ENCODE measurements at places on chromosomes 2 and 18.
A peak's percentile ranks its signal among the peaks of the same experiment; 100 is the strongest.

DNA sequence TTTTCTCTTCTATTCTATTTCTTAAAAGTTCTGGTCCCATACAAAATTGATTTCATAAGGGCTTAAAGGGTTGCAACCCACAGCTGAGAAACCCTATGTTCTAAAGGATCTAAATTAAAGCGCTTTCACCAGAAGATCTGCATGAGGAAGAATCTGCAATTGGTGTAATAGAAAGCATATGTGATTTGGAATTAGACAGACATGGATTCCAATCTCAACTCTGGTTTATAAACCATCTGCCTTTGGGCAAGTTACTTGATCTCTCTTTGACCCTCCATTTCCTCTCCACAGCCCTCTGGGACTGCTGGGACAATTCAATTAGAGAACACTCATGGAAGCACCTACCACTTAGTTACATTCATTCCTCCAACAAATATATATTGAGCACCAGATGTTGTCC is 178.7 kb downstream of the ANTXR1 start:
- DNase-seq, result no peak

GRCh38 chr2:96963316-96963715 is 23.1 kb downstream of the FAM178B start:
- no peak for DNase-seq

GRCh38 chr2:173892341-173892740 is 72.8 kb downstream of the SP3 start:
- no peak for DNase-seq

GRCh38 chr18:59833785-59834184 is 66.0 kb upstream of the PMAIP1 start:
- no peak for DNase-seq

GRCh38 chr2:228503731-228504130 is 322.2 kb upstream of the SPHKAP start:
- no peak for DNase-seq

- no peak for DNase-seq
Observed at GRCh38 chr18:21980744-21981143, 188.6 kb upstream of the GATA6 start.

- DNase-seq, result no peak
Observed at GRCh38 chr18:54673936-54674335, 82.9 kb downstream of the DYNAP start.

- DNase-seq, result no peak
Observed at GRCh38 chr2:158544998-158545397, 88.2 kb downstream of the PKP4 start.

DNA sequence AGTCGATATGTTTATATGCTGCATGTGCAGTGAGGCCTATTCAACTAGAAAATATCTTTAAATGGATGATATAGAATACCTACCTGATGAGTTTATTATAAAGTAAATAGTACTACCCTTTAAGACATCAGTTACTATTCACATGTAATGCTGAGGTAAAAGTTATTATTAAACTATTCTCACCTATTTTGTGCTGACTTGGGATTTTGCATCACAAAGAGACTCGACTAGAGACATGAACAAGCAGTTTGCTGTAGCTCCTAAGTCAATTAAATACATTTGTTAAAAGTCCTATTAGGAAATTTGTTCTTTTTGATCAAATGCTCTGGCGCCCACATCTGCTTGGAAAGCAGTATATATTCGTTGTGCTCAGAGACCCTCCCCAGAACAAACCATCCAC is 164.1 kb downstream of the CCDC85A start:
- DNase-seq, result no peak

DNA sequence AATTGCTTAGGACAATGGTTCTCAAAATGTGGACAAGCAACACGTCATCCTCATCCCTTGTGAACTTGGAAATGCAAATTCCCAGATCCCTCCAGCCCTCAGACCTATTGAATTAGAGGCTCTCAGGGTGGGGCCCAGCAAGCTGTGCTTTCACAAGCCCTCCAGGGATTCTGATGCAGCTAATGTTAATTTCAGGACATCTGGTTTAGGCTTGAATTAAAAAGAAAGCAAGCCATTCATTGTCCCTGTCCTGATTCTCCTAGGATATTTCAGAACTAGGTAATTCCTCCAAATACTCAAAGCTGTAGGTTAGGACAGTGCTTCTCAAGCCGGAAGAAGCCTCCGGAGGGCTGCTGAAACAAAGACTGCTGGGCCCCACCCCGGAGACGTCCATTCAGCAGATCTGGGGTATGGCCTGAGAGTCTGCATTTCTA is 26.0 kb upstream of the GLI2 start:
- no peak for DNase-seq

DNA sequence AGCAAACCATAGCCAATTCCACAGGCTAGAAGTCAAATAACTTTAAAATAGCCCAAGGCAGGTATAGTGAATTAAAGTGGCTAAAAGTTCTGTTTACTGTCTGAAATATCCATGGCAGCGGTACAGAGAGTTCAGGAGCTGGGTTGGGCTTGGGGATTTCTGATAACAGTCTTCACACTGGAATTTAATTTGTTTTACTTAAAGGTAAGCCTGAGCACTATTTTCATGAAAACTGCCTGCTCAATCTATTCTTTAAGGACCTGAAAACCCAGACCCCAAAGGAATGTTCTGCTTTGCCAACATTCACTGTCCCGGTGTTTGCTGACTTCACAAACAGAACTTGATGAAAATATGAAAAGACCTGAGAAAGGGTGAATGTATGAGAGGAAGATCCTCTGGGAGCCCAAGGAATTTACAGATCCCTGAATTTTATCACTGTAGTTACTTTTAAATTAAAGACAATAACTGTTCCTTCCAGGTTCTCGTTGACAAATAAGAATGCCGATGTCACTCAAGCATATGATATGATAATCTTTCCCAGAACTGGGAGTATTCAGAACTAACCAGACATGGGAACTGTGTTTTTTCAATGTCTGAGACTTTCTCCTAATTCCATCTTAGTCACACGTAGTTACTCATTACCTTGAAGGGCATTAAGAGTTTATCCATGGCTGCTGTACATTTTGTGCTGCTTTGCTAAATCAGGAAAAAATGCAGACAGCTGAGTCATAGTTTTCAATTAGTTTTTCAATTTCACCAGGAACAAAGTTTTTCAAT is 28.3 kb upstream of the ITGB6 start:
- no peak for DNase-seq

GRCh38 chr2:69131983-69132675 is 119.2 kb downstream of the ANTXR1 start:
- no peak for DNase-seq

DNA sequence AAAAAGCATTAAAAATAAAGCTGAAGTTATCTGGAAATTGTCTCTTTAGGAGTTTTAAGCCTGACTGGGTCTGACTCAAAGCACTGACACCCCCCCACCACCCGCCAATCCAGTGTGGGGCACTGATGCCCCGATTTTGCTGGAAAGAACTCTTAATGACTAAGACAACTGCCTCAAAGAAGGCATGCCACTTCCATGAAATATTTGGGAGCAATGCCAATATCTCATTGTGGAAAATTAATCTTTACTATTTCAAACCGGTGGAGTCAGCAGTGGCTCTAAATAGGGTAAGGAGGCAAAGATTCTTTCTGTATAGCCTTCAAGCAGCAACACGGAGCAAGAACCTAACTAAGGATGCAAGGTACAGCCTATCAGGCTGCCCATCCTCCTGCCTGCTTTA is 4.5 kb downstream of the FKBP7 start:
- DNase-seq, result no peak

DNA sequence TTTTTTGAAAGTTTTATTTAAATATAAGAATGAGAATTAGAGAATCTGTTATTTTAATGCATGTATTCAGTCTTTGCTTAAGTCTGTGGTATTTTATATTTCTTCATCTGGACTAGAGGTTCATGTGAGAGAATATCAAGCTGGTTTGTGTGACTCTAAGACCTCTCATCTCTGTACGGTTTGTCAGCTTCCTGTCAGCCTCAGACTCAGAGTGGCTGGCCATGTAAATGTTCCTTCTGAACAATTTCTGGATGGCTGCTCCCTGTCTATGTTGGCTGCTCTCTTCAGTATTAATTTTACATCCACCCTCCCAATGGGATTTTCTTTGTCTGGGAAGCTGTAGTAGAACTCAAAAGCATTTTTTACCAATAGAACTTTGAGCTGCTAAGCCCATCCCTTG is 225.3 kb upstream of the THUMPD2 start:
- DNase-seq, result no peak

- DNase-seq, result no peak
Observed at GRCh38 chr2:201559067-201559710, 84.1 kb downstream of the TMEM237 start.

DNA sequence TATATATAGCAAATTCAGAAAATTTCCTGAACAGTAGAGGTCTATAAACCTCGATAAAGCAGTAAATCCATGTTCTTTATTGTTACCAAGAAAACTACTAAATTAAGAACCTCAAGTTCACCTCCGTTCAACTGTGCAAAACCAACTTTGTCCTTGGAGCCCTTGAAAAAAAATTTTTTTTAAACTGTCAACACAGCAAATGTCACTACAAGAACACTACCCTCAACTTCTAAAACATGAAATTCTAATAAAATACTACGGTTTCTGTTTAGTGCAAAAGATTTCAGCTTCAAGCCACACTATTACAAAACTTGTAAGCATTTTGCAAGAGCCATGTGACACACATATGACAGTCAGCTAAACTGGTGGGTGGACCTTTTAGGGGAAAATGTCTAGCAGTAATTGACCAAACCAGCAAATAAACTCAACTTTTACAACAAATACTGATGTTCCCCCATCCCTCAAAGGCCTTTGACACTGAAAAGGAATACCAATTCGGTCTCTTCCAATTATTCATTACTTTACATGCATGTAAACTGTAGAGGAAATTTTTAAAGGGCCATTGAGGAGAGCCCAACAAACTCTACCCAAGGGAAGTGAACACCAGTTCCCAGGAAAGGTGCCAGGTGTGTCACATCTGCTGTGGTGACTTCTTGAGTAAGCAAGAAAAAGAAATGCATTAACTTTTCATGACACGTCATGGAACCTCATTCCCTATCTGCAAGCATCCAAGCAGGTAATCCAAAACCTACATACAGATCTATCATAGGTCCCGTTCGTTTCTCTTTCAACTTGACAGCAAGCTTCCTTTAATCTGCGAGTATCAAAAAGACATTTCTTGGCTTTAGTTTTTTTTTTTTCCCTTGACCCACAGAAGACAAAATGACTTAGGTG is 1.4 kb downstream of the RAB1A start:
- DNase-seq, result no peak

- no peak for DNase-seq
Observed at GRCh38 chr18:54772056-54772455, 56.2 kb upstream of the RAB27B start.

DNA sequence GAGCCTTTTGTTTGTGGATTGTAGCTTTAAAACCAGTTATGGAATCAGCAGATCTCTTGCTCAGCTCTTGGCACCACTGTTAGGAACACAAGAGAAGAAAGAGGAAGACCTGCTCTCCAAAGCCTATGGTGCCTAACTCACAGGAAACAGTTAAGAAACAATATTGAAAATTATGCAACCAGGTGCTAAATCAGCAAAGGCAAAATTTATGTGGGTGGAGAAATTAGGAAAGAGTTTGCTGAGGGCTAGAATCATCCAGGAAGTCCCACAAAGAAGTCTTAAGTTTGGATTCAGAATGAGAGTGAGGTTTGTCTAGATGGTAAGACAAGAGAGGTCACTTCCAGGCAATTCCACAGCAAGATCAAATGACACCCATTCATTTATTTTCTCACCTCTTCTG is 49.4 kb downstream of the AOX1 start:
- DNase-seq, result no peak

GRCh38 chr18:2884706-2885285 is 38.0 kb downstream of the EMILIN2 start:
- DNase-seq, result no peak

GRCh38 chr2:10412380-10412779 is 35.7 kb downstream of the ODC1 start:
- peak; percentile 23 for DNase-seq

- DNase-seq, result no peak
Observed at GRCh38 chr2:169778446-169778845, 20.2 kb upstream of the SSB start.
